ENCODE measurements at places on chromosomes 5 and 9.

- no peak overlapping the region for H3K4me3 ChIP-seq
- H3K27ac ChIP-seq = no peak overlapping the region
- H3K4me1 ChIP-seq = no peaks in the 10 kb centered on the region
- H3K36me3 ChIP-seq = no peaks in the 10 kb centered on the region
Measured at GRCh38 chr5:115028557-115028956, 141.2 kb downstream of the TRIM36 start.

DNA sequence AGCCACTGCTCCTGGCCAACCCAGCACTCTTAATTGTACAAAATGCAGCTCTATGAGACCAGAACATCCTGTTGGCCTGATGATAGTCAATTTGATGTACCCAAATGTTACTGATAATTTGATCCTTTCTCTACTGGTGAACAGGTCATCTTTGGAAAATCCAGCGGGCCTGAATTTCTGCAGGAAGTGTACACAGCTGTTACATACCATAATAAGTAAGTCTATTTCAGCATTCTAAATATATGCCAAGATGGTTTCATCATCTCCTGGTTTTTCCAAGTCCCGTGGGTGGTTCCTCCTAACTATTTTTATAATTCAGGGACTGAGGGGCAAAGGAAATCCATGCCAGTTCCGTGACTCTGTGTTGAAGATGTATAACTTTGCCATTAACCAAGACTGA, 155.4 kb downstream of the DOCK8 start:
- no peak overlapping the region for H3K27ac ChIP-seq
- no peak overlapping the region for H3K4me3 ChIP-seq
- DNase-seq = no peak
- H3K27me3 ChIP-seq = peaks cover 10% of the 10 kb centered on the region

DNA sequence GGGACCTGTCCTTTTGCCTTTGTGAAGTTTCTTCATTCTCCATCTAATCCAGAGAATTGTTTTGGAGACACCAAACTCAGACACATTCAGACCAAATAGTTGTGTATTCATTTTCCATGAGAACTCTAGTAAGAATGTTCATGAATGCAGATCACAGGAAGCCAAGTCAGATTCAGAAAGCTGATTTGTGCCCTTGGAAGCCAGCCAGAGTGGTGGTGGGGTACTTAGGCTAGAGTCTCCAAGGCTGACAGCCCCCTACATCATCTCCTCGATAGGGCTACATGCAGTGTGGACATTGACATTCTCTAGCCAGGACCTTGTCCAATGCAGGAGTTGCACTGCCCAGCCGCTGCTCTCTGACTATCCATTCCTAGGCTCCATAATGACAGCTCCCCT, 137.6 kb downstream of the UGCG start:
- peaks cover 21% of the 10 kb centered on the region for H3K4me1 ChIP-seq
- peaks cover 30% of the 10 kb centered on the region for H3K36me3 ChIP-seq
- H3K4me3 ChIP-seq = no peak overlapping the region
- DNase-seq = no peak

DNA sequence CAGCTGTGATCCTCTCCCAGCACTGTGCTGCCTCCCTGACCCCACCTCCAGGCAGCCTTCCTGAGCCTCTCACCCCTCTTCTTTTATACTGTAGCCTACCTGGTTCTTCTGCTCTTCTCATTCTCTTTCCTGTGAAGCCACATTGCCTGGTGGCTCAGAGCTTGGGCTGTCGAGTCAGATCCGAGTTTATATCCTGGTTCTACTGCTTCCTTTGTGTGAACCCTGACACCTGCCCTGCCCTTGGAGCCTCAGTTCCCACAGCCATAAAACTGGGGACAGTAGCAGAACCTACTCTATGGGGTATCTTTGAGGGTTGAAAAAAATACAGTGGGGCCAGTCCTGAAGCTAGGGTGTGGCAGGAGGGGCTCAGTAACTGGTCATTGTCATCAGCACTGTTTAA, 8.8 kb downstream of the SLC27A4 start:
- no peak overlapping the region for H3K4me3 ChIP-seq
- no peak overlapping the region for H3K27ac ChIP-seq
- no peaks in the 10 kb centered on the region for H3K4me1 ChIP-seq
- peaks cover 4% of the 10 kb centered on the region for H3K27me3 ChIP-seq

- H3K27me3 ChIP-seq = peaks cover 4% of the 10 kb centered on the region
- no peak for DNase-seq
- no peak overlapping the region for H3K27ac ChIP-seq
- peaks cover 25% of the 10 kb centered on the region for H3K36me3 ChIP-seq
Measured at GRCh38 chr5:9398227-9398626, 147.6 kb downstream of the SEMA5A start.

- peaks cover 63% of the 10 kb centered on the region for H3K36me3 ChIP-seq
- DNase-seq = no peak
- peaks cover 4% of the 10 kb centered on the region for H3K4me1 ChIP-seq
- H3K4me3 ChIP-seq = peak within 1 kb of the TSS; percentile 75
- no peak within 1 kb of the TSS for H3K27ac ChIP-seq
- H3K27me3 ChIP-seq = peaks cover 3% of the 10 kb centered on the region
Measured at GRCh38 chr5:141223112-141223783, at the start of gene PCDHB14. Gene PCDHB14 (plus strand): TSS chr5:141223343. CDS start chr5:141223506, 163 bp downstream.

DNA sequence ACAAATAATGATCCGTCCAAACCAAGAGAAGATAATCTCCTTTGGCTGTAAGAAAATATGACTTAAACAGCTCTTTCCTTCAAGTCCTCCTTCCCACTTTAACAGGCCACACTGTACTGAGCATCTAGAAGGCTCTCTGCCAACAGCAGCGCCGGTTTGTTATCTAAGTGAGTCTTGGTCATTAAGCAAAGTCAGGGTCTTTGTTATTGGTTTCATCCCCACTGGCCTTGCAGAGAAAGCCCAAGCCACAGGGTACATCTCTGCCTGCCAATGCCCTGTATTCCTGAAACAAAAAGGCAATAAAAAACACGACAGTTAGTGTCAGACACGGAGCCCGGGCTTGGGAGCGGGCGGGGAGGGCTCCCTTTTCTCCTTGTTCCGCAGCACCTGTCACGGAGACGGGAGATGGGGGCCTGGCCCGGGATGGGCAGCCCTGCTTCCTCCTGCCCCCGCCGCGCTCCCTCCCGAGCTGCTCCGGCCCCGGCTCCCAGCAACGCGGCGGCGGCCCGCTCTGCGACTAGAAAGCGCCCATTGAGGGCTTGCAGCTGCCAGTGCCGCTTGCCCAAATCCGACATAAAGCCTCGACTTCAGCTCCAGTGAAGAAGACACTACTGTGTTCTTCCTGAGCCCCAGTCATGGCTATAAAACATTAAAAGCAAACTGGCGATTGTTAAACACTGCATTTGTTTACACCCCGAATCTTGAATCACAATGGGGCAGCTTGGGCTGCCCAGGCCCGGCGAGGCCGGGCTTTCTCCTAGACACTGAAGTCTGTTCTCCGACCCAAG, 28.1 kb upstream of the PIK3R1 start:
- H3K27ac ChIP-seq = peak overlapping the region; percentile 82
- peak; percentile 63 for DNase-seq
- no peaks in the 10 kb centered on the region for H3K27me3 ChIP-seq

- peaks cover 82% of the 10 kb centered on the region for H3K36me3 ChIP-seq
- H3K27ac ChIP-seq = peak overlapping the region; percentile 18
- H3K4me1 ChIP-seq = no peaks in the 10 kb centered on the region
- DNase-seq = no peak
- H3K4me3 ChIP-seq = no peak overlapping the region
- H3K27me3 ChIP-seq = no peaks in the 10 kb centered on the region
Measured at GRCh38 chr9:135941288-135941995, 19.7 kb downstream of the UBAC1 start.

DNA sequence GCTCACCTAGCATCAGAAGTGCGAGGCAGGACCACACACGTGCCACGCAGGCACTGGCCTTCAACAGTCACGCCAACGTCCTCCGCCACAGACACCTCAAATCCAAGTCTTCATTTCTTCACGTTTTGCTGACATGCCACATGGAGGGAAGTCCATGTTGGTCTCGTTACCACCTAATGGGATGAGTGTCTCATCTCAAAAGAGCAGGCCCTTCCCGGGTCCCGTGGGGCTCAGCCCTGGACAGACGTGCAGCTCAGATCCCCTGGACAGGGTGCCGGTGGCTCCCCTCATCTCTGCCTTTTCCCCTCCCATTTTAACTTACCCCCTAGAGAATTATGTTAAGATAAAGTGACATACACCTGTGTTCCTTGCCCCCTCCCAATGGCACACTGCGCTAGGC, 76.8 kb downstream of the MRPL36 start:
- no peaks in the 10 kb centered on the region for H3K36me3 ChIP-seq
- H3K4me3 ChIP-seq = no peak overlapping the region
- DNase-seq = no peak
- peaks cover 30% of the 10 kb centered on the region for H3K27me3 ChIP-seq
- H3K4me1 ChIP-seq = peaks cover 20% of the 10 kb centered on the region
- no peak overlapping the region for H3K27ac ChIP-seq

GRCh38 chr5:36298552-36298951, 3.1 kb downstream of the RANBP3L start:
- no peak overlapping the region for H3K27ac ChIP-seq
- H3K4me3 ChIP-seq = no peak overlapping the region
- peaks cover 27% of the 10 kb centered on the region for H3K4me1 ChIP-seq
- no peak for DNase-seq
- H3K36me3 ChIP-seq = no peaks in the 10 kb centered on the region
- peaks cover 3% of the 10 kb centered on the region for H3K27me3 ChIP-seq

DNA sequence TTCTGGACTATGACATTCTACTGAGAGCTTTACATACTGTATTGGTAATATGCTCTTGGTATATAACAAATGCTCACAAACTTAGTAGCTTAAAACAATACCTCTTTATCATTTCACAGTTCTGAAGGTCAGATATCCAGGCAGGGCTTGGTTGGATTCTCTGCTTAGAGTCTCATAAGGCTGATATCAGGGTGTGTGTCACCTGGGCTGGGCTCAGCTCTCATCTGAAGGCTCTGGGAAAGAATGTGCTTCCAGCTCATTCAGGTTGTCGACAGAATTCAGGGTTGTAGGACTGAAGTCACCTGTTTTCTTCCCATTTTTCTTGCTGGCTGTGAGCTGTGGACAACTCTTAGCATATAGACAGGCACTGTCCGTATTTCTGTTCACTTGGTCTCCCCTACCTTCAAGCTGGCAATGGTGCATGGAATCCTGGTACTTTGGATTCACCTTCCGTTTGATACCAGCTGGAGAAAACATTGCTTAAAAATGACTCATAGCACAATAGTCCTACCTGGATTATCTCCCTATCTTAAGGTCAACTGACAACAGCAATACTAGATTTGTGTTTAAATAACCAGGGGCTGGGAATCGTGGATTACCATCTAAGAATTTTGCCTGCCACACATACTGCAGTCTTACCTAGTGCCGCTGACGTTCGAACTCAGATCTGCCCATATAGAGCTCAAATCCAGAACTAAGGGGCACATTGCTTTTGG, 69.2 kb downstream of the RCL1 start:
- no peak overlapping the region for H3K4me3 ChIP-seq
- DNase-seq = no peak
- no peaks in the 10 kb centered on the region for H3K4me1 ChIP-seq
- H3K36me3 ChIP-seq = peaks cover 56% of the 10 kb centered on the region
- H3K27me3 ChIP-seq = no peaks in the 10 kb centered on the region
- H3K27ac ChIP-seq = no peak overlapping the region

DNA sequence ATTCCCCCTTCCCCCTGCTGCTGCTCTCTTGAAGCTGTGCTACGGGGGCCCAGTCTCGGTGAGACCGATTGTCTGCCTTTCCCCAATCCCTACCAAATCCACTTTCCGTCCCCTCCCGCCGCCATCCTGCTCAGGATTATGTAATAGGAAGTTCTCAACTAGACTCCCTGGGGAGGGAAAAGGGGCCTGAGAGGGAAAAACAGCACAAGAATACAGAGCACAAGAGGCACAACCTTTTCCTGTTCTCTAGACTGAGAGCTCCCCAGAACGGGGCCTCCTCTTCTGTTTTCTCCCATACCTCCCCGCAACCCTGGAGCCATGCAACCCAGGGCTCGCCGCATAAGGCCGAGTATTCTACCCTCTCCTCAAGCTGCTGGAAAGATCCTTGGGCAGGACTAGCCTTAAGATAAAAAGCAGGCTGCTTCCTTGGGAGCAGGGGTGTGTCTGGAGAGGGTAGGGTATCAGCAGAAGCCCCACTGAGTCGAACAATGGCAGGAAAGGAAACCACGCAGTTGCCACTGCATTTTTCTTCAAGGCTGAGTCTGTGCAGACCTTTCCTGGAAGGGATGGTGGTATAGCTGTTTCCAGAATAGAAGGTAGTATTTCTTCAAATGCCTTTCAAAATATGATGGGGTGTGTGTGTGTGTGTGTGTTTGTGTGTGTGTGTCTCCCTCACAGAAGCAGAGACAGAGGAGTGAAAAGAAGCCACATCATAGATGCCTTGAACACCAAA, 12.9 kb downstream of the MYORG start:
- H3K4me3 ChIP-seq = peak overlapping the region; percentile 46
- no peak for DNase-seq
- peaks cover 20% of the 10 kb centered on the region for H3K4me1 ChIP-seq

- peak within 1 kb of the TSS; percentile 96 for H3K4me3 ChIP-seq
- DNase-seq = no peak
- peaks cover 55% of the 10 kb centered on the region for H3K4me1 ChIP-seq
- H3K27me3 ChIP-seq = no peaks in the 10 kb centered on the region
Measured at GRCh38 chr5:55994495-55994997, at the start of gene IL6ST. Gene IL6ST (minus strand): TSS chr5:55994963. CDS start chr5:55976278, 18,685 bp downstream.

- H3K4me1 ChIP-seq = peaks cover 36% of the 10 kb centered on the region
- H3K36me3 ChIP-seq = peaks cover 11% of the 10 kb centered on the region
- H3K27me3 ChIP-seq = peaks cover 2% of the 10 kb centered on the region
- no peak for DNase-seq
Measured at GRCh38 chr9:13718086-13718485, 438.6 kb upstream of the MPDZ start.

GRCh38 chr9:304106-304505, 89.4 kb downstream of the DOCK8 start:
- no peak overlapping the region for H3K27ac ChIP-seq
- H3K27me3 ChIP-seq = peaks cover 8% of the 10 kb centered on the region
- no peak overlapping the region for H3K4me3 ChIP-seq
- H3K4me1 ChIP-seq = peaks cover 4% of the 10 kb centered on the region

- no peaks in the 10 kb centered on the region for H3K27me3 ChIP-seq
- peaks cover 18% of the 10 kb centered on the region for H3K4me1 ChIP-seq
- H3K4me3 ChIP-seq = peak overlapping the region; percentile 97
- H3K27ac ChIP-seq = peak overlapping the region; percentile 99
Measured at GRCh38 chr5:131634238-131634637, 791 bp downstream of the RAPGEF6 start.

GRCh38 chr9:6926436-6926835, 168.7 kb downstream of the KDM4C start:
- H3K4me3 ChIP-seq = no peak overlapping the region
- no peak for DNase-seq
- no peak overlapping the region for H3K27ac ChIP-seq
- H3K27me3 ChIP-seq = no peaks in the 10 kb centered on the region
- H3K4me1 ChIP-seq = peaks cover 24% of the 10 kb centered on the region

- H3K4me3 ChIP-seq = no peak overlapping the region
- H3K27me3 ChIP-seq = peaks cover 3% of the 10 kb centered on the region
- peaks cover 8% of the 10 kb centered on the region for H3K4me1 ChIP-seq
Measured at GRCh38 chr5:98433673-98434072, 339.8 kb upstream of the RGMB start.

- no peaks in the 10 kb centered on the region for H3K36me3 ChIP-seq
- no peak for DNase-seq
- H3K27me3 ChIP-seq = no peaks in the 10 kb centered on the region
- H3K4me3 ChIP-seq = no peak overlapping the region
Measured at GRCh38 chr5:35313291-35313690, 83.0 kb upstream of the PRLR start.
